PC-9 (cell line): ENCODE measurements at places on chromosomes 2 and 18.
A peak's percentile ranks its signal among the peaks of the same experiment; 100 is the strongest.

GRCh38 chr2:64637000-64637635, 16.6 kb downstream of the SERTAD2 start:
- DNase-seq: no peak

- DNase-seq: no peak
These were observed 20.3 kb upstream of the KCNK3 start for GRCh38 chr2:26672112-26672817.

GRCh38 chr18:75247611-75248421, 37.2 kb downstream of the TSHZ1 start:
- no peak for DNase-seq

- DNase-seq: no peak
These were observed 29.3 kb upstream of the INHBB start for GRCh38 chr2:120316528-120317179.

- DNase-seq: no peak
These were observed 36.9 kb downstream of the SCN9A start for GRCh38 chr2:166338831-166339339.

DNA sequence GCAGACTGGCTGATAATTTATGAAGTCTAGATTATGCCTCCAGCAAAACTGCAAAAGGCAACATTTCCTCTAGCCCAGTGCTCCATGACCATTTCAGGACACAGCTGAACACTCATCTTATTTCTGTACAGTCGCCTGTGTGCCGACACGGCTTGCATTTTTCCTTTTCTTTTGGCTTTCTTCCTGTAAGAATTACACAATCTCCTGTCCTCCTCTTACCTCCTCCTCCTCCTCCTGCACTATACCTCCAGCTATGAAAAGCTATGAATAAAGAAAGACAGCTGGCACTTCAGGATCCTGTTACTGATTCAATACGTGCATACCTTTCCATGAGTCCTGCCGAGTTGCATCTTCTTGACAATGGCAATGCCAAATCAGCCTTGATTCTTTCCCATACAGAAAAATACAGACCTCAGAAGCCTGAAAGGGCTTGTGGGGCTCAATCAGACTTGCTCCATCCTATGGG, 32.2 kb upstream of the TRIB2 start:
- peak; percentile 83 for DNase-seq

- no peak for DNase-seq
These were observed 13.4 kb upstream of the BOK start for GRCh38 chr2:241545106-241545505.
